T-helper 9 cell (primary cell): ENCODE measurements at places on chromosomes 12 and 14.

GRCh38 chr14:33317675-33318074 is 379.0 kb downstream of the NPAS3 start:
- no peak for DNase-seq

- no peak for DNase-seq
Observed at GRCh38 chr12:14958361-14959125, 2.9 kb downstream of the ARHGDIB start.

DNA sequence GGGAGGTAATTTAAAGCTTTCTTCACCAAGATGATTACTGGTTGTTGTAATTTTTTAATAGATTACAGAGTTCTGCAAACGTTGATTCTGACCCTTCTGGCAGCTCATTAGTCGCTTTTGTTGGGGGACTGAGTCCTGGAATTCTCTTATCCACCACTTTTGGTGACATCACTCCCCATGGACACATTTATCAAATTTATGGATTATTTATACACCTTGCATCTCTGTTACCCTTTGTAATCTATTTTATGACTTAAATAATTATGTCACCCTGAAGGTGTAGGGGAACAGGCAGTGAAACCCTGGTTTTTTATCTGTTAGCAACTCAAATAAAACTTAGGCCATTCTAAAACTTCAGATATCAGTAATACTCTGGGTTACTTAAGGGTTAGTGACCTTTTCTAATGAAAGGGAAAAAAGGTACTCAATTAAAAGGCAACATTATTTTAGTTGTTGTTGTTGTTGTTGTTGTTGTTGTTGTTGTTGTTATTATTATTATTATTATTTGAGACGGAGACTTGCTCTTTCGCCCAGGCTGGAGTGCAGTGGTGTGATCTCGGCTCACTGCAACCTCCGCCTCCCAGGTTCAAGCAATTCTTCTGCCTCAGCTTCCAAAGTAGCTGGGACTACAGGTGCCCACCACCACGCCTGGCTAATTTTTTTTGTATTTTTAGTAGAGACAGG is 58.9 kb upstream of the RNU6-7 start:
- DNase-seq = no peak

- DNase-seq = no peak
Observed at GRCh38 chr14:74834692-74835392, 41.1 kb downstream of the PROX2 start.

DNA sequence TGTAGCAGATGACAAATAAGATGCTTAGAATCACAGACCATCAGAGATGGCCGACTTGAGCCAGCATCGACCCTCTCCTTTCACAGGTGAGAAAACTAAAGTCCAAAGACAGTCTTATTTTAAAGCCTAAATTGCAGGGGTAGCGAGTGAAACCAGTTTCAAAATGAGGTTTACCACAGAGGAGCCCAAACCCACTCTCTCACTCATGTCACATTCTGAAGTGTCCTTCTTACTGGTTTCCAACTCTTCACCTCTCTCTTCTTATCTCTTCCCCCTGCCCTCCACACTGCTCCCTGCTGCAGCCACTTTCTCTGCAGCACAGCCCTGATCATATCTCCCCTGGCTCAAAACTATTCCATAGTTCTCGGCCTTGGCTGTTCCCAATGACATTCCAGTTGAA is 57.0 kb upstream of the NID2 start:
- no peak for DNase-seq

DNA sequence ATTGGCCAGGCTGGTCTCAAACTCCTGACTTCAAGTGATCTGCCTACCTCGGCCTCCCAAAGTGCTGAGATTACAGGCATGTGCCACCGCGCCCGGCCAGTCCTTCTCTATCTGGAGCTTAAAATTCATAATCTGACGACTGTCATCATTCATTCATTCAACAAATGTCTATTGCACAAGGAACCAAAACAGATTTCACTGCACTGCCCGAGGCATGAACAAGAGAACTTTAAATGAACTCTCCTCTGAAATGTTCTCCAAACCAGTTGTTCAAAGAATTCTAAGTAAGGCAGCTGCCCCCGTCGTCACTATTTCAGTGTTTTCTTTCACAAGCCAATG is 44.8 kb upstream of the METAP2 start:
- no peak for DNase-seq

- no peak for DNase-seq
Observed at GRCh38 chr14:100989924-100990323, 86.4 kb upstream of the RTL1 start.

- no peak for DNase-seq
Observed at GRCh38 chr12:42296503-42297109, 29.3 kb downstream of the ZCRB1 start.

- DNase-seq = no peak
Observed at GRCh38 chr14:79248771-79249170, 962.5 kb downstream of the DIO2 start.

DNA sequence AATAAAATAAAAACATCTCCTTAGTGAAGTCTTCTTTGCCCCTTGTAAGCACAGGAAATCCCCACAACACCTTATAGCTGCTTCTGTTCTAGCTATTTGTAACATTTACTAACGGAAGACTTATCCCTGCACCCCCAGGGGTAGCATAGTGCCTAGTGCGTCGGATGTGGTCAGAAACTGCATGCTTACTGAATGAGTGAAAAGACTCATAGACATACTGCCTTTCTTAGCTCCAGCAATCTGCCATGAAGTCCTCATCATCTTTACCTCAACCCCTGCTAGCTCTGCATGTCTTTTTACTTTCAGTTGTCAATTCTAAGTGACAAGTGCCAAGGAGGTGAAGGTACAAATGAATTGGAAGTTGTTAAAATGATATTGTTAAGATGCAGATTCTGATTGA is 12.9 kb downstream of the RIOX1 start:
- DNase-seq = no peak

GRCh38 chr12:12807970-12808702 is 5.0 kb upstream of the DDX47 start:
- DNase-seq = peak; percentile 34

GRCh38 chr14:38238878-38239277 is 17.0 kb downstream of the CLEC14A start:
- DNase-seq = no peak

GRCh38 chr12:11837216-11837934 is 187.9 kb downstream of the ETV6 start:
- DNase-seq = no peak

GRCh38 chr12:111194703-111195051 is 174.2 kb downstream of the PHETA1 start:
- DNase-seq = no peak
